Lung (tissue), 17 donors: ENCODE measurements at places on chromosomes 7 and 10. TPM values are rescaled to one million over a fixed set of nuclear protein-coding genes. Genes with fewer than 3 reads are reported as not detected.

DNA sequence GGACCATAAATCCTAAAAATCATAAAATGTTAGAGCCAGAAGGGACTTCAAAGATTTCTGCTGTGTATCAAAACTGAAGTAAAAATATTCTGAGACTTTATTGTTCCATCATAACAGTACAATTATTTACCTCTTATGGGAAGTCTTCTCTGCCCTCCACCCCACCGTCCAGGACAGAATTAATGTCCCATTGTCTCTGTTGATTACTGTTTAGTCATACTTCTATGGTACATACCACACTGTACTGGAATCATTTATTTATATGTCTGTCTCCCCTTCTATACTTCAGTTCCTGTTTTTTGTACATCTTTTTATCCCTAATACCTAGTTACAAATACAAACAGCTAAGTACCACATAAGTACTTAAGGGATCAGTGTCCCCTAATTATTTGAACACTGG, 91.4 kb upstream of the CAPZA2 start:
- no peak for DNase-seq

The SMNDC1 gene
- 24.4 TPM for total RNA-seq

GRCh38 chr7:128039544-128039953, 8.3 kb upstream of the LRRC4 start:
- no peak for DNase-seq

The SCART1 gene
- total RNA-seq: 3.4 TPM

DNA sequence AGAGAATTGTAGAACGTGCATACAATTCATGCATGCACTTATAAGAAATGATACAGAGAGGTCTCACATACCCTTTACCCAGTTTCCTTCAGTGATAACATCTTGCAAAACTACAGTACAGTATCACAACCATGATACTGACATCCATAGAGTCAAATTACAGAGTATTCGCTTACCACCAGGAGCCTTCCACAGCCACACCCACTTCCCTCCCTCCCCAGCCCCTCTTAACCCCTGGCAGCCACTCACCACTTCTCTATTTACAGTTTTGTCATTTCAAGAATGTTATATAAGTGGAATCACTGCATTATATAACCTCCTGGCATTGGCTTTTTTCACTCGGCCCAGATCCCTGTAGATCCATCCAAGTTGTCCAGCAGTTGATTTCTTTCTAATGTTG, 143.8 kb downstream of the ZNF248 start:
- DNase-seq: no peak

The PAX4 gene
- total RNA-seq: not detected

DNA sequence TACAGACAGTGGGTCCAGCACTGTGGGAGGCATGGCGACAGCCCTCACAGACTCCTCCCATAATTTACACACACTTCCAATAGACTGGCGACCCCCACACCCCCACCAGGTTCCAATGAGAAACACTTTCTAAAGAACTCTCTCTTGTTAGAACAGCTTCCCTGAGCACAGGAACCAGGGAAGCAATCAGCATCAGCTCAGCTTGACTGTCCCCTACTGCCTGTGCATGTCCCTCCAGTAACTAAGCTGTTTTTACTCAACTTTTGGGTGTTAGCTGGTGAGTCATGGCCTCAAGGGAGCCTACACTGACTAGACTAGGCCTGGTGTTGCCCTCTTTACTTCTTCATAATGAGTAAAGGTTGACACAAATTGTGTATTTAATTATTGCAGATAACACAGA, 32.6 kb upstream of the HERPUD2 start:
- no peak for DNase-seq

The SFTPA1 gene
- total RNA-seq: 8,195 TPM

The PAXIP1 gene
- 9.8 TPM for total RNA-seq

The AS3MT gene
- 5.8 TPM for total RNA-seq

DNA sequence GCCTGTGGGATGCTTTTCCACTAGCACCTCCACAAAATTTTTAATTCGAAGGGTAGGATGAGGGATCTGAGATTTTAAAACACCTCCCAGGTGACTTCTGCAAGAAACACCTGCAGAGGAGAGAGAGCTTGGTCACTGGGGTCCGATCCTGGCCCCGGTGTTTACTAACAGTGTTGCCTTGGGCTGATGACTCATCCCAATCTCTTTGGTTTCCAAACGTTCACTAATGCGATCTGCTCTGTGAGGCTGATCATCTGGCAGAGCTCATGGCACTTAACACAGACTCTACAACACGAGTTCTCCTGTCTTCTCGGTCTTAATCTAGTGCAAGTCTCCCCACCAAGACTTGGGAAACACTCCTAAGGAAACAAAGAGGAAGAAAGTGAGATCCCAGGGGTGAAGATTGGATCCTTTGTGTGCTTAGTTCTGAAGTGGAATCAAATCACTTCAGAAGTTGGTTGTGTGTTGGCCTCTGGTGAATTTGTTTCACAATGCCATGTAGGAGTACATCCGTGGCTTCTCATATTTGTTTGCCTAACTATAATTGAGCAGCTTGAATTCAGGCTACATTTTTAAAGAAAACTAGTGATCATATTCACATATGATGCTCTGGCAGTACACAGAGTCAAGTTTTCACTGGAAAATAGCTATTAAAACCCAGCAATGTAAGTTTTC, 407.9 kb downstream of the NRG3 start:
- no peak for DNase-seq

- DNase-seq: no peak
These were observed 631.3 kb downstream of the PHTF2 start for GRCh38 chr7:78429878-78430277.

DNA sequence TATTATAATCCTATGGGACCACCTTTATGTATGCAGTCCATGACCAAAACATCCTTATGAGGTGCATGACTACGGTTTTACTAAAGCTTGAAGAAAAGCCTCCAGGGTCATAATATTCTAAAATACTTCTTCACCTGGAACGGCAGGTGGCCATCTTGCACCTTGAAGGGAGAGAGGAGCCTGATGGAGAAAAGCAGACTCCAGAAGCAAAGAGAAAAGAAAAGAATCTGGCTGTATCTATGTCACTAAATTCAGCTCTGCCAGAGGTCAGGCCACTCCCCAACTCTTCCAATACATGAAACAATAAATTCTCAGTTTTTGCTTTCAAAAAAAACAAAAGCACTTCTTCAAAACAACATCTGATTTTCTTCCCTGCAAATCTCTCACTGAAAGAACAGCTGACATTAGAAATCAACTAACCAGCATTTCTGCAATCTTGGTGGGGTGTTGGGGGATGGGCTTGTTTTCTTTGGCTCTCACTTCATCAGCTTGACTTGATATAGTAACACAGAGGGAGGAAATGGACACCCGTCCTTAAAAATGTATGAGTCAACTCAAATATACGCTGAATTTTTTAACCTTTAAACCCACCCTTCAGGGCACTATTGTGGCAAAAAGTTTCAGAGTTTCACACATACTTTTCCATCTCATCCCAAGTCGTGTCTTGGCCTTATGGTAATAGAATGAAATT, 21.7 kb downstream of the HIBADH start:
- DNase-seq: peak; percentile 86

The VSTM4 gene
- 10.9 TPM for total RNA-seq

DNA sequence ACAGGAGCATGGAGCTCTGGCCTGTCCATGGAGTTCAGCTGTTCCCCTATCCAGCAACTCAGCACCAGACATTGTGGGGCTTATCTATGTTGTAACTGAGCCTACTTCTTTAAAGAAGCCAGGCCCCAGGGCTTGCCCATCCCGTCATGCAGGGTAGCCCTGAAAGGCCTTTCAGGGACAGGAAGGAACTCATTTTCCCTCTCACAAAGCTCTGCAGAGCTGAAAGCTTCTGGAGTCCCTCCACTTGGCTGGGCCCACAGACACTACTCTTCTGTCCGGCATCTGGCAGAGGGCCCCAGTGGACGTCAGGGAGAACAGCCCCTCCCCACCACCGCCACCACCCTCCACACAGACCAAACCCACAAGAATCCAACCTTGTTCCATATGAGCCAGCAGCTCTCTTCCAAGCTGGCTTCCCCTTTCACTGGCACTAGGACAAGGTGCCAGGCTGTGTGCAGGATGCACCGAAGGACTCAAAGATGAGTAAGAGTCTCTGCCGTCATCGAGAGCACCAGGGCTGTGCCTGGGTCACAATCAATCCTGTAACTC, 33.1 kb downstream of the DENND2A start:
- peak; percentile 73 for DNase-seq

- DNase-seq: no peak
These were observed 331.5 kb upstream of the RNF32 start for GRCh38 chr7:156309016-156309620.

The ZNF736 gene
- total RNA-seq: 16.2 TPM

DNA sequence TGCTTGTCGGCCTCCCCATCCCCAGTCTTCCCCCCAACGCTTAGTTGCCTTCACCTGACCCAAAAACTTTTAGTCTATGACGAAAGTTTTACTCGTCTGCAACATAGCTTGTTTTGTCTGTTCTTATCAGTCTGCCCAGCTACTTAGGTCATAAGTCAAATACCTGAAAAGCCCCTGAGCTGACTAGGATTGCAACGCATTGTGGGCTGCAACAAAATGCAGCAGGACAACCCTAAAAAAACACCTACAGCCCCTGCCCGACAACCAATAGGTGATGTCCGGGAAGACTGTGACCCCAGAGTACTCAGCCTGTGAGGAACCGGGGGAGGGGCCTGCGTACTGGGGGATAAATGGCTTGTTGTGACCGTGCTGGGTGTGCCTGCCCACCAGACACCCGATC, 19.3 kb upstream of the GPER1 start:
- no peak for DNase-seq

- no peak for DNase-seq
These were observed 2.4 kb downstream of the MIOS start for GRCh38 chr7:7569081-7569527.

The MYO1G gene
- total RNA-seq: 11.9 TPM

- no peak for DNase-seq
These were observed 56.0 kb downstream of the THSD7A start for GRCh38 chr7:11776039-11776438.

DNA sequence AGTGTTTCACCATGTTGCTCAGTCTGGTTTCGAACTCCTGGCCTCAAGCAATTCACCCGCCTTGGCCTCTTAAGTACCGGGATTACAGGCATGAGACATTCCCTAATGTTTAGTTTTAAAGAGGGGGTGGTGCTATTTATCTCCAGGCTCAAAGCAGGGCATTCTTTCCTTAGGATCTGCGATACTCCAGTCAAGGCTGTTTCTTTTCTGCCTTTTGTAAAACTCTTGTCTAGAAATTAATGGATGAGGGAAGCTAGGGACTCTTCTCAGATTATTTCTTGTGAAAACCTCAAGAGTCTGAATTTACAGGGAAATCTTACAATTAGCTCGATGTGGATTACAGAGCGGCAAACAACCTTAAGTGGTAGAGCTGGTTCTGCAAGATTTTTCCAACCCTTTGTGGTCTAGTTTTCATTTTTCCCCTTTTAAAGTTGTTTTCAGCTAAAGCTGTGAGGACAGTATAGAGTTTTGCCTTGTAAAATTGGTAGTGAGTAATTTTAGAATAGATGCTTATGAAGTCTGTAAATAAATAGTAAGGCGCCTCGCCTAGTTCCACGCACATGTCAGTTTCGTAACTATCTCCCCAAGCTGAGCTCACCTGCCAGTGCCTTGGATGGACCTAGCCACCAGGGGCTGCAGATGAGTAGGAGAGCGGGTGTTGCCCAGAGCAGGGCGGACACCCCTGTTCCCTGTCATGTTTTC, 53.1 kb downstream of the CUX1 start:
- peak; percentile 67 for DNase-seq

DNA sequence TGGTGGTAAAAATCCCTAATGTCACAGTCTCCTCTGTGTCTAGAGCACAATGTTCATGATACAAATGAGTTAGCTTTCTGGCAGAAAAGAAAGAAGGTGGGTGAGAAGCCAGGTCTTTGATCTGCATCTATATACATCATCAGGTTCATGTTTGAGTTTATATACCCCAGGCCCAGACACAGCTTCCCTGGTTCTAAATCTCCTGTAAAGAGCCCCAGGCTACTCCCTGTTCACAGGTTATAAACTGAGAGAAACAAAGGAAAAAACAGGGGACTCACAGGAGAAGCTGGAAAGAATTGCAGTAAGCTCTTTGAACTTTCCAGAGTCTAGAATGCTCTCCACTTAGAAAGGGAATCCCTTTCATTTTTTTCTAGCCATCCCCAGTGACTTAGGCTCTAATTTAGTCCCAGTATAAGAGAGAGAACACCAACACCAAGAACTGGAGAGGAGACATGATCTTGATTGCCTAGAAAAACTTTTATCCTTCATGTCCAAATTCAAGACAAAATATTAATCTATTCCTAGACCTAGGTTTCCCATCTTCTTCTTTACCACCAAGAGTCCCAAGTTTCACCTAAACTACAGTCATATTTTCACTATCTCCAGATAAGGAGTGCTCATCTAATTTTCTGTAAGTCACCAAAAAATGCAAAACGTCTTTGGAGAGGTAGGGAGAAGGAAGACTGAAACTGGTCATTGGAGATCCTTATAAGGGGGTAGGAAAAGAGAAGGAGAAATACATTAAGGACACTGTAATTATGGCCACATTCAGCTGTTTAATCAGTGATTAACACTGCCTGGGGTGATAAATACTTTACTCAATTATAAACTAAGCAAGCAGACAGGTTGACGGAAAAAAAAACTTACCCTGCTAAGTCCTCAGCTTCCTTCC, 469 bp downstream of the MSS51 start:
- DNase-seq: no peak

DNA sequence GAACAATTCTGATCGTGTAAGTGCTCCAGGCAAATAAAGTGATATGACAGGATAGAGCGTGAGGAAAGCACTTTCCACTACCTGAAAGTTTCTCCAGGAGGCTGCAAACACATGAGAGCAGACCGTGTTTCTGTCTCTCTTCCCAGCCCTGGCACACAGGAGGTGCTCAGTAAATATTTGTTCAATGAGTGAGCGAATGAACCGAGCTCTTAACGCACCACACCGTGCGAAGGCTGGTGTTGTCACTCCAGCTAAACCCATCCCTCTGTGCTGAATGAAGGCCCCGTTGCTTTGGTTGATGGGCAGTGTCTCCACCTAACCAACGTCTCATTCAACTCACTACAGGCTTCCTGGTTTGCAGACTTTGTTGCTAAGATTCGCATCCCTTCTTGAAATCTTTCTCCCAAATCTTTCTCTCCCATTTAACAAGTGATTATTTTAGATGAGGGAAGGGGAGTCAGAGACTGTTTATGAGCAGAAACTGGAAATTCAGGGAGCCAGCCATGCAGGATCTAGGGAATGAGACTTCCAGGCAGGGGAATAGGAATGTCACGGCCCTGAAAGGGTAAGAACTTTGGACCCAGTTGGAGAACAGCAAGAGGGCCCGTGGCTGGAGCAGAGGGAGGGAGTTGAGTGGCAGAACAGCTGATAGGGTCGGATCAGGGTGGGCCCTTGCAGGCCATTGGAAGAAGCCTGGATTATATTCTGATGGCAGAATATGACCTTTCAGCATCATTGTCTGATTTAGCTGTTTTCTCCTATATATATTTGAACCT, 282.6 kb downstream of the CAMK1D start:
- DNase-seq: no peak

The AKR1C3 gene
- total RNA-seq: 8.9 TPM

The FAM237B gene
- total RNA-seq: not detected

DNA sequence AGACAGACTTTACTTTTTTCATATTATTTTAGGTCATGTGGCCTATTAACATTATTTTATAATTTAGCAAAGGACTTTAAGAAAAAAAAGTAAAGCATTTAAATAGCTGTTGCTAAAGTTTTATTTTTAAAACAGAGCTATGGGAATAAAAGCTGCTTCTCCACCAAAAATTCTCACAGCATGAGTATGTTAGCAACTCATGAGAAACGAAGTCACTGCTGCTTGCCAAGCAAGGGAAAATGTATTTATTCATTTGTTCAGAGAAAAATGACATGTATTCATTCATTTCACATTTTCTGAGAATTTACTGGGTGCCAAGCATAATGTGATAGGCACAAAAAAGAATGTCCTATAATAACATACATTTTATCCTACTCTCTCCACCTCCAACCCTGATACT, 5.1 kb downstream of the LRRC72 start:
- no peak for DNase-seq

The FOXP2 gene
- total RNA-seq: 8.5 TPM
